ENCODE measurements at places on chromosomes 1 and 21. TPM values are rescaled to one million over a fixed set of nuclear protein-coding genes. Genes with fewer than 3 reads are reported as not detected.

Gene SMIM1
- total RNA-seq, result not detected

Gene MYBPHL
- not detected for total RNA-seq

Gene COL9A2
- total RNA-seq, result 2.3 TPM

Gene ZBED6
- total RNA-seq, result 40.0 TPM

Gene FHL3
- total RNA-seq, result 14.8 TPM

Gene GJA9
- total RNA-seq, result 0.22 TPM
